Fibroblast of skin of abdomen (primary cell): ENCODE measurements at places on chromosomes 1 and 21.

GRCh38 chr1:112927462-112927990 is 28.5 kb downstream of the SLC16A1 start:
- no peak for DNase-seq

DNA sequence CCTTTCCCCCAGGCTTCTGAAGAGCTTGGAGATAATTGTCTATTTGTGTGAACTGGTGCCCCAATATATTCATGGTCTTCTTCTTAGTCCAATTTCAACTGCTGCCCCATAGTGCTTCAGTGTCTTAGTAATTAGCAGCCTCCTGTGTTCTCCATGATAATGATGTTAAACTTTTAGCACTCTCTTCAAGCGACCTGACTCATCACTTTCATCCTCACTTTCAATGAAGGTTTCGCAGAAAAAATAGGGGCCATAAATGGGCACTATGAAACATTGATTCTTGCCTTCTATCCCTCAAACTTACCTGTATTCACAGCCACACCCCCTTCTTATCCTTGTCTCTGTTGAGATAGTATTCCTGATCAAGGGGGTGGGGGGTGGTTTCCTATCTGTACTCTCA is 210.6 kb downstream of the DNM3 start:
- DNase-seq: no peak

- peak; percentile 27 for DNase-seq
These were observed 255.9 kb downstream of the FAF1 start for GRCh38 chr1:50704126-50704525.

GRCh38 chr1:228394571-228395394 is 11.9 kb downstream of the TRIM11 start:
- no peak for DNase-seq

DNA sequence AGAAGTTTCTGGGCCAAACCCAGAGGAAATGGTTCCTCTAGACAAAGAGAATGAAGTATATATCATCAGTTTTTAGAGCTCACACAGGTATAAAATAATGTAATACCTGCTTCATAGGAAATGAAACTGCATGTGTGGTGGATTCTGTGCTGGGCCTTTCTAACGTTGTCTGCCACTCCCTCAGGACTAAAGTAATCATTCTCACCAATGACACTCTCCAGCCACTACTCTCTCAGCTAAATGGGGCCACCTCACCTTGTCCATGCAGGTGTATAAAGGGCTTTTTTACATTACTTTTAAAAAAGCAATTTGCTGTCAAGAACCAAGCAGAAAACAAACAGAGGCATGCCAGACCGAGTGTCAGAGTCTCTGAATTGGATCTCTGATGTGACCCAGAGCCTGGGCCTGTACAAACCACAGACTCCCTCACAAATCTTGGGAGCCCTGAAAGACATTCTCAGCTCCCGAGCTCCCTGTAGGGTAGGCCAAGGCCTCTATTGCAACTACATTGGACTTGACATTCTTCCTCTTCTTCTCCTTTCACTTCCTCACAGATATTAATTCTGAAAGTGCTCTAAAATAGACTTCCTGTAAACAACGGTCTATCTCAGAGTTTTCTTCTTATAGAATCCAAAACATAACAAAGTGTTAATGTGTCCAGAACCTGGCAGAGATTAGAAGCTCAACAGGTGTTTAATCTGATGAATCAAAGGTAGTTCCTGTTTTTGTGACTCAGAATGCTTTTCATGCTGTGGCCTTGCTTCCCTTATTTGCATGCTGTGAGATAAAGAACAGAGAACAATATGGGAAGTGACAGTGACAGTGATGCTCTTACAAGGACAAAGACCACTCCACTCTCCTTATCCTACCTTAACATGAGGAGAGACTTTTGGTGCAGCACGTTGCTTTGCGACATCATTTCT is 8.6 kb downstream of the AIM2 start:
- DNase-seq: no peak

DNA sequence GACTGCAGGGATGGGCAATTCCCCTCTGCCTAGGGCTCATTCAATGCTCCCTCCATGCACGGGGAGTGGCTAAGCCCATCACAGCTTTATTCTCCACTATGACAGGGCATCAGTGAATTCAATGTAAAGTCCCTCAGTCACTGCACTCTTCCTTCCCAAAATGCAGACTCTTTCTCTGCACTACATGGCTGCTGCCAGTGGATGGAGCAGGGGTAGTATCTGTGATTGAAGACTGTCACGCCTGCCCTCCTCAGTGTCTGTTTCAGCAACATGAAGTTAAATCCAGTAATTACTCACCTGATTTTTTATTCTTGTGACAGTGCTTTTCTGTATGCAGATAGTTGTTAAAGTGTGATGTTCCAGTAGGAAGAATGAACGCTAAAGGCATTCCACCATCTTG is 1323.2 kb downstream of the AMY1C start:
- DNase-seq: no peak

DNA sequence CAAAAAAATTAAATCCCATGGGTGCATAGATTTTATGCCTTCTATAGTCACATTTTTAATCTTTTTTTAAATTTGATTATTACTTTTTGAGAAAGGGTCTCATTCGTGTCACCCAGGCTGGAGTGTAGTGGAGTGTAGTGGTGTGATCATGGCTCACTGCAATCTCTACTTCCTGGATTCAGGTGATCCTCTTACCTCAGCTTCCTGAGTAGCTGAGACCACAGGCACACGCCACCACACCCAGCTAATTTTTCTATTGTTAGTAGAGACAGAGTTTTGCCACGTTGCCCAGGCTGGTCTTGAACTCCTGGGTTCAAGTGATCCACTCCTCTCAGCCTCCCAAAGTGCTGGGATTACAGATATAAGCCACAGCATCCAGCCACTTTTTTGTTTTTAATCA is 10.4 kb downstream of the CBR3 start:
- DNase-seq: no peak

DNA sequence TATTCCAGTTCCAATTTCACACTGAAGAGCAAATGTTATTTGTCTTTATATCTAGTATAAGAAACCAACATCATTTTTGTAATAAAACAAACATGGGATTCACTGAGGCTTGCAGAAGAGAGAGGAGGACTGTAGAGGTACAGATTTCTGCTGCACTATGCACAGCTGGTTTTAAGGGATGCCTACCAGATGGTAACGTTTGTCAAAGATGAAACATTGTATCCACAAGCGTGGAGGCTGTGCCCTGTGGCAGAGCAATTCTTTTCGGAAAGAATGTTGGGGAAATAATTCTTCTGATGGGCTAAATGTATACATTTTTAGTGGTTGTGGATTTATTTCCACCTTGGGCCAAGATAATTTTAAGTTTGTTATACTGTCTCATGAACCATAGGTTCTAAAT is 272.4 kb downstream of the DUSP10 start:
- DNase-seq: no peak

DNA sequence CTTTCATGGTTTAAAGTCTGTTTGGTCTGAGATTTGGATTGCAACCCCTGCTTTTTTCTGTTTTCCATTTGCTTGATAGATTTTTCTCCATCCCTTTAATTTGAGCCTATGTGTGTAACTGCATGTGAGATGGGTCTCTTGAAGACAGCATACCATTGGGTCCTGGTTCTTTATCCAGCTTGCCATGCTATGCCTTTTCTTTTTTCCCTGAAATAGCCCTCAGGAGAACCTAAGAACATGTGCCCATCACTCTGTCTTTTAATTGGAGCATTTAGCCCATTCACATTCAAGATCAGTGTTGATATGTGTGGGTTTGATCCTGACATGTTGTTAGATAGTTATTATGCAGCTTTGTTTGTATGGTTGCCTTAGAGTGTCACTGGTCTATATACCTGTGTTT is 21.7 kb upstream of the DENND1B start:
- no peak for DNase-seq

GRCh38 chr21:37130971-37131370 is 57.9 kb downstream of the TTC3 start:
- no peak for DNase-seq

DNA sequence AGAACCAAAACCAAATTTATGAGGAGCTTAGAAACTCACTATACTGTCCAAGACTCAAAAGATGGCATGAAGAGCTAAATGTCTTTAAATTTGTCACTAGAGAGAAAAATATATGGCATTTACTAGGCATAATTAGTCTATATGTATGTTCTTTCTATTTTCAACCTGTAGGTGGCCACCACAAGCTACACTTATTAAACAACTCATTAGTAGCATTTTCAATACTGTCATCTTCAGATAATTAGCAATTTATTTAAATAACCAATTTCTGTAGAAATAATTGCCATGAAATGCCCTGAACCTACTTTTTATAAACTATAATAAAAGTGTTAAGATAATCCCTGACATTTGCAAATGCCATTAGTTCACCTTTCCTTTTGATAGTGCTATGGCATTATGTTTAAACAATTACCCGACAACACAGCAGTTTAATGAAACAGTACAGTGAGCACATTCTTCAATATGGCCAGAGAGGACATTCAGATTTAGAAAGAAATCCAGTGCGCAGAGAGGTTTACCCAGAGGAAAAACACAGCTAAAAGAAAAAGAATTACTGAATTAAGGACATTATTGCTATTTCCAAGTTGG is 522.5 kb downstream of the PTBP2 start:
- peak; percentile 33 for DNase-seq

GRCh38 chr1:108124622-108125311 is 75.4 kb downstream of the SLC25A24 start:
- no peak for DNase-seq

GRCh38 chr1:9603307-9603706 is 14.6 kb downstream of the TMEM201 start:
- no peak for DNase-seq

DNA sequence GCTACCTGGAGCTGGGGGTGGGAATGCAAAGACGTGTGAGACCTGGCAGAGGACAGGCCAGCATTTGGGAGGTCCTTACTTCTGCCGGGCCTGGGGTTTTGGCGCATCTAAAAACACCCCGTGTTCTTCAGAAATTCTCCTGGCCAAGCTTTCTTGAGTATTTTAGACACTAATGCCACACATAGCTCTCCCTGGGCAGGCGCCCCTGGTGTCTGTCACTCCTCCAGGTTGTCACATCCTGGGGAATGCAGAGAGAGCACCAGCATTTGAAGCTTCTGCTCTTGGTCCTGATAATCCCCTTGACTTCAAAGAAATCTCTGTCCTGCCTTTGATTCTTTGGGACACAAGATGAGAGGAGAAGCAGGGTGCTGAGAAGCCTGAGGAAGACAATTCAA is 6.0 kb downstream of the CAPN9 start:
- DNase-seq: no peak

DNA sequence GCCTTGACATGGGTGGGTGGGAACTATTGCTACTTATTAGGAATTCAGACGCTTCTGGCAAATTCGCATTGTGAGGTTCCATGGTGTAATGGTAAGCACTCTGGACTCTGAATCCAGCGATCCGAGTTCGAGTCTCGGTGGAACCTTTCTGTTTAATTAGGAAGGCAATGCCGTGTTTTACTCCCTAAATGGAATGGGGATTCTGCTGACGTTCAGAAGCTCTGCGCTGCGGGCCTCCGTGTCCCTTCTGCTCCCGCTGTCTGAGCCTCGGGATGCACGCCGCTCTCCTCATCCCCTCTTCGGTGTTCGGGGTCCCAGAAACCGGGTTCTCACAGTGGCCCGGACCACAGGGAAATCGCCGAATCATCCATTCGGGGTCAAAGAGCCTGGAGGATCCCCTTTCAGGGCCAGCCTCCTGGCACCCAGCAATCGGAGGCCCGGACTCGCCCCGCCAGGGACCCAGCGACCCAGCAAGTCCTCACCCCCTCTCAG is 280.3 kb downstream of the FAM72C start:
- DNase-seq: peak; percentile 0

- no peak for DNase-seq
These were observed 16.5 kb downstream of the VSIG8 start for GRCh38 chr1:159845751-159846629.

DNA sequence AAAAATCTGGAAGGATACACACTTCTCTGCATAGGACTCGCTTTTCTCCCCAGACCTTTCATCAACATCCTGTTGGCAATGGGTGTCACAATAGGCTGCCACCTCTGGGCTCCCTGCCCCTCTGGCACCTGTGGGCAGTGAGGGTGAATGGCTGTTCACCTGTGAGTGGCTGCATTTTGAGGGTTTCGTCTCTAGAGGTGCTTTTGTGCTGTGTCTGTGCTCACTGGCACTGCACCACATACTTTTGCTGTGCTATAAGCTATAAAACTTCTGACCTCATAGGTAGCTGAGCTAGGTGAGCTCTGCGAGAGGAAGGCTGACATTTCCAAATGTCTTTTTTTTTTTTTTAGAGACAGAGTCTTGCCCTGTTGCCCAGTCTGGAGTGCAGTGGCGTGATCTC is 35.9 kb downstream of the SLC30A1 start:
- no peak for DNase-seq

DNA sequence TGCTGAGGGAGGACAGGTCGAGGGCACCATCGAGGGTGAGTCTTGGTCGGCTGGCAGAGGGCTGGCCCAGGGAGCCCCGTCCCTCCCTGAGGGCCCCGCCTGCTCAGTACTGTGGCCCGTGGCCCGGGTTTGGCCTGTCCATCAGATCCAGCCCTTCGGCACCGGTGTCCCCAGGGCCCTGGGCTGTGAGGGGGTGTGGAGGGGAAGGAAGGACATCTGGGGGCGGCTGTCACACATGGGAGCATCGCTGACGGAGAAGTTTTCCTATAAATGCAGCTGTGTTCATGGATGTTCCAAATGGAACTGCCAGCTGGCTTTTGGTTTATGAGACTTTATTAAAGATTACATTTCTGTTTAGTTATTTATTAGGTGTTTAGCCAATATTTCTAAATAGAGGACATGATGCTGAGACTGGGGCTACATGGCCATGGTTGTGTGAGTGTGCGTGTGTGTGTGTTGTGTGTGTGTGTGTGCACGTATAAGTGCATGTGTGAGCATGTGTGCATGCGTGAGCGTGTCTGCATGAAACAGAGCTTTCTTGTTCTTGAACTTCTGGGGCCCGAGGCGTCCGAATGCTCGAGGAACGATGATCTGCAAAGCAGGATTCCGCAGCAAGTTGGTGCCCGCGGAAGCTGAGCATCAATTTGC is 54.3 kb downstream of the SLX9 start:
- no peak for DNase-seq

GRCh38 chr1:16984717-16985116 is 4.3 kb upstream of the MFAP2 start:
- DNase-seq: peak; percentile 95

GRCh38 chr1:118963456-118964430 is 24.4 kb downstream of the TBX15 start:
- peak; percentile 97 for DNase-seq

- DNase-seq: no peak
These were observed 32.2 kb upstream of the IFNAR2 start for GRCh38 chr21:33197496-33197895.
